ENCODE measurements at places on chromosomes 11 and 22.

DNA sequence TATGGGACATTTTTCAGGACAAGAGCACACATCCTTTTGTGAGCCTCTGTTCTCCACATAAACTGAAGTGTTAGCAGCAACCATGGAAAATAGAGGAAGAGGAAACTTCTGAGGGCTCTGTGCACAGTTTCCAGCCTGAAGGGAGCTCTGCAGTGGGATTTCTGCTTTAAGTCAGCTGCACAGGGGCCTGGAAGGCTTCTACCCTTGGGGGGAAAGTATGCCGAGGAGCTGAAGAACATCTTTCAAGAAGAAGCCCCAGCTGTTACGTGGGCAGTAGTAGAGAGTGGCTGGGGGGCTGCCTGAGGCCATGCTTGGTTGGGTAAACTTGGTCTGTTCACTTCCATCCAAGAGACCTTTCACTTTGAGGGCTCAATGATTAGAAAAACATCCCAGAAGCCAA lies 82.7 kb upstream of the EED start:
- DNase-seq = no peak

GRCh38 chr22:20638507-20638870 lies 131.1 kb downstream of the MED15 start:
- no peak for DNase-seq

DNA sequence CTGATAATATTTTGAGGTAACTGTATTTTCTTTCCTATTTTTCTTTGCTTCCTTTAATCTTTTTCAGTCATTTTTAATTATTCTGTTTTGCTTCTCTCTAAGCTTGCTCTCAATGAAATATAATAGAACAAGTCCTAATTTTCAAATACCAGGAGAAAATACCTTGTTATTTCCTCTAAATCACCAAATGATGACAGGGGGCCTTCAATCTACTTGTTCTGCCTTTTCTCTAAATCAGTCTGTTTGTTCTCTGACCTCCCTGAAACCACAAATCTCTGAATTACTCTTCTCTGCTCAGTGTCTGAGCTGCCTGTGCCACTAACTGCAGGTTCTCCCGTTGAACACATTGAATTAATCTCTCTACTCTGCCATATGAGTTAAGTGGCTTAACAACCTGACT lies 286.2 kb downstream of the C11orf87 start:
- DNase-seq = no peak

GRCh38 chr11:267491-267994 lies 10.7 kb upstream of the NLRP6 start:
- peak; percentile 84 for DNase-seq

- DNase-seq = no peak
These were observed 238.2 kb downstream of the FAT3 start for GRCh38 chr11:92462821-92463220.

GRCh38 chr11:6371825-6372224 lies 18.4 kb upstream of the SMPD1 start:
- DNase-seq = no peak

GRCh38 chr11:45280449-45280848 lies 5.7 kb downstream of the SYT13 start:
- DNase-seq = no peak

DNA sequence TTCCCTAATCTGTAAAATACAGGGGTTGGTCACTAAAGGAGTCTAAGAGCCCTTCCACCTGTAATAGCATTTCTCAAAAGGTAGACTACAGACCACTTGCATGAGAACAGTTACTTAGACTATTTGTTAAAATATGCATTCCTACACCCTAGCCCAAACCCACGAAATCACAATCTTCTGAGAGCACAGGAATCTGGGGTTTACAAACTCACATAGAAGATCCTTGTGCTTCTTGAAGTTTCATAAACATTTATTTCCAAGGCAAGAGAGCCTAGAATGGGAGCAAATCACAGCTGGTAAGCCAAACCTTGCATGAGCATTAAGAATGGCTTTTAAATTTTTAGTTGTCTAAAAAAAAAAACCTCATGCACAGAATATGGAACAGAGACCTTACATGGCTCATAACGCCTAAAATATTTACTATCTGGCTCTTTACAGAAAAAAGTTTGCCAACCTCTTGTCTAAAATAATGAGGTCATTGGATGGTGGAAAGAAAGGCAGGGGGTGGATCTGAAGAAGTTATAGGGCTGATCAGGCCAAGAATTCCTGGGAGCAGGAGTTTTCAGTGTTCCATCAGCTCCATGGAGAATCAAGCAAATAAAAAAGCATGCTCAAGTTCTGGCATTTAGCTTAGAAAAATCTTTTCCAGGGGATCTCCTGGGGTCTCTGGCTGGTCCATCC lies 133.4 kb downstream of the CCDC34 start:
- DNase-seq = no peak

- DNase-seq = no peak
These were observed 236.8 kb downstream of the CASP12 start for GRCh38 chr11:104661471-104661870.

DNA sequence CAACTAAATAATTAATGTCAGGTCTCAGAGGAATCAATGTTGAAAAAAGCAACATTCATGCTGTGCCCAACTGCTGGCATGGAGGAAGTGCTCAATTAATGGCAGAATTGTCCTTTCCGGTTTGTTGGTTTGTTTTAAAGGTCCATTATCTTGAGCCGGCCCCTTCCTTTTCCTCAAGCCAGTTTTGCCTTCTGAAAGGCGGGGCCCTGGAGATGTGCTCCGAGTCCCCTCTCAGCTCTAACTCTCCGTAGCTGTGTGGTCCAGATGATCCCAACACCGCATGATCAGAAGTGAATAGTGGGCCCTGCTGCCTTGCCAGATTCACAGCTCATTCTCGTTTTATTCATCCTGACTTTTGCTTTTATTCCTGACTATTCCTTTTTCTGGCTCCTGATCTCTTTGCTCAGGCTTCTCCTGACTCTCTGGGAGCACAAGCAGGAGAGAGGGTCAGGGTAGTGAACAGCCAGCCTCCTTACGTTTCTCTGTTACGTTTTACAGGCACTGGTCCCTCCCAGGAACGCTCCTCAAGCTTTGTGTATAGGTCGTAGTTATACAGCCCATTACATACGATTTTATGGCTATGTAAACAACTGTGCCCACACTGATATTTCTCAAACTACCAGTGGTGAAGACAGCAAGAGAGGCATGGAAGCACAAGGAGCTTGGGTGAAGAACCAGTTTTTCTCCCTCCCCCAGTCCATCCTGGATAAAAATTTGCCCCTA lies 265.9 kb downstream of the LARGE1 start:
- DNase-seq = no peak

- peak; percentile 82 for DNase-seq
These were observed 21.7 kb downstream of the GRAMD4 start for GRCh38 chr22:46641811-46642266.

DNA sequence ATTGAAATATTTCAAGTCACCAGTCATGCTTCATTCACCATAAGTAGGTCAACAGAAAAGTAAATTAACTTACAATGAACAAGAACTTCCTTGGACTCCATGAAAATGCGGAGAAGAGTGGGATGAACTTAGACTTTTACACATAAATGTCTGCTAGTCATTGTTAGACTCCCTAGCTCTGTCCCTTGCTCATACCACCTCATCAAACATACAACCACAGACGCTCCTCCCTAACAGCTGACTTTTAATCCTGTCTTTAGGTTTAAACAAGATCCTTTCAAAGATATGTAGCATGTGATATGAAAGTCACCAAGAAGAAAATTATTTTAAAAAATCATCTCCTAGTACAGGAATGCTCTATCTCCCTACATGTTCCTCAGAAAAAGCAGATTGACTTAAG lies 248.1 kb downstream of the DLG2 start:
- no peak for DNase-seq

GRCh38 chr11:44464741-44465140 lies 100.7 kb upstream of the CD82 start:
- no peak for DNase-seq

GRCh38 chr11:927871-928270 lies 2.2 kb downstream of the AP2A2 start:
- no peak for DNase-seq

GRCh38 chr11:82899957-82900276 lies 313 bp downstream of the PRCP start:
- DNase-seq = no peak

- DNase-seq = peak; percentile 46
These were observed 14.1 kb upstream of the TMEM121B start for GRCh38 chr22:17135153-17135760.

DNA sequence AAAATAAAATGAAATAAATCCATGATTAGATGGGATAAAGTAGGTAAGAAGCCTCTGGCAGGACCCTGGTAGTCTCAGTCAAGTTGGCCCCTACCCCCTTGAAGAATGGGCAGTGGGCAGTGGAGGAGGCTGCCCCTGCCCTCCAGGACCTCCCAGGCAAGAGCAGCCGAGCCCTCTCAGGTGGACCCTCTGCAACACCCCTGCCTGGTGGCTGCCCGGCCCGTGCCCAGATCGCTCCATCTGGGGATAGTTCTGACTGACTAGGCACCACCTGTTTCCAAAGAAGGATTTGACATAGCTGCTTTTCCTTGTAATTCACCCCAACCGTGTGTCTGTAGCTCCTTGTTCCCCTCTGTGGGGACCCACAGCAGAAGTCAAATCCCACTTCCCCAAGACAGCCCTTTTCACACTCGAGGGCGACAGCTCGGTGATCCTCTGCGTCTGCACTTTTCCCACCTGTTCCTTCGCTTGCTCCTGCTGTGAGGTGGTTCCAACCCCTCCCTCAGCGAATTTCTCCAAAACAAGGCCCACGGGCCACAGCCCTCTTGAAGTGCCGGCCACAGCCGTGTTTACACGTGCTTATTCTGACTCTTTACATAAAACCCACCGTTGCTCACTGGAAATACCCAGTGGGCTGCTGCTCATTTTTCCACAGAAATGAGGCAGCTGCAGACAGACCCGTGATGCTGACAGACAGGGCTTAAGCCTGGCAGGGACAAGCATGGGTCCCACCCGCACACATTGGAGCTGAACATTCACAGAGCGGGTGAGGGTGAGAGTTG lies 5.5 kb upstream of the TMPRSS13 start:
- DNase-seq = peak; percentile 35

DNA sequence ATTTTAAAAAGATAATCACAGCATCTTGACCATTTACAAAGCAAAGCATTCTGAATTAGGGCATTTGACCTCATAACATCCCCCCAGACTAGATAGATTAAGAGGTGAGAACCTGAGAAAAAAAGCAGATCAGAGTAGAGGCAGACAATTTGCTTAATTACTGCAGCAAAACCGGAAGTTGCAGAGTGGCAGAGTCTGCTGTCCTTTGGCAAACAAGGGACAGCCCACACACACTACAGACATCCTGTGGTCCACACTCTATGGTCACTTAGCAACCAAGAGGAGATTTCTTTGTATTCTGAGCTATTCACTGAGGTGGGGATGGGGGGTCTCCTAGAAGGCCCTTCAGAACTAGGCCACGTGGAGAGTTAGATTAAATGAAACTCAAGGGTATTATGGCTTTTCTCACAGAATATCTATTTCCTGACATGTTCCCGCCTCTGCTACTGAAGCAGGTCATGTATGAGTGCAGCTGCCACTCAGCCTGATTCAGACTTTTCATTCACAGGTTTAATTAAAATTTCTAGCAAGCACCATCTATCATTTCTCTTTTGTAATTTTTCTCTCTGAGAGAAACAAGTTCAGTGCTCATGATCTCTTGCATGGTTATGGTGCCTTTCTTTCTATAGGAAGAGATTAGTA lies 48.5 kb downstream of the SVIP start:
- DNase-seq = no peak

GRCh38 chr22:43262990-43263644 lies 76.2 kb upstream of the TTLL12 start:
- DNase-seq = no peak

DNA sequence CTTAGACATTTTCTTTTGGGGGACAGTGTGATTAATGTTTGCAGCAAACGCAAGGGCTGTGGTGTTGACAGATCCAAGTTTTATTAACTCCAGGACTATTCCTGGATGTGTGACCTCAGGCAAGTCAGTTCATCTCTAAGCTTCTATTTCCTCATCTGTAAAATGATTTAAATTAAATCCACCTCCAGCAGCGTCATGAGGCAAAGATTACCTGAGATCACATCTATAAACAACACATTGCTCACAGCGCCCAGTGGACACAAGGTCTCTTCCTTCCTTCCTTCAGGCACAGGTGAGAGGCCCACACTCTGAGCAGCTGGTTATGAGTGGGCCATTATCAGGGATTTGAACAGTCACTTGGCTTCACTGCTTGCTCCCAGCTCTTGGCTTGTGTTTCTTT lies 111.2 kb upstream of the RASSF10 start:
- DNase-seq = no peak

GRCh38 chr11:69569306-69570200 lies 71.4 kb upstream of the CCND1 start:
- DNase-seq = no peak

DNA sequence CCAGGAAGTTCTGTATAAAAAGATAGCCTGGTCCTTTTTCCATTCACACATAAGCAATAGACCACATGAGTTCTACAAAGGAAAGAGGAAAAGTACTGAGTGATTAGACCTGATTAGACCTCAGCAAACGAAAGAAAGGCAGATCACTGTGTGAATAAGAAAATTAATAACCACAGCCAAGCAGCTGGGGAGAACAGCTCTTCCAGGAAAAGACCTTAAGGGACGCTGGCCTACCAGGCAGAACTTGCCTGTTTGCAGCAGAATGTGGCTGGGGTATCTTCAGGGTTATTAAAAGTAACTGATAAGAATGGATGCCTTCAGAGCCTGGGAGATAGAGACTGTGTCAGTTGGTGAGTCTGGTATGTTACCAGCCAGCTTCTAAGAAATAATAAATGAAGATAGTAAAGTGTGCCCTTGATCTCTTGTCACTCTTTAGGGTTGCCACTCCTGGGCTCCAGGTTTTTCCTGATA lies 172.9 kb downstream of the DBX1 start:
- no peak for DNase-seq

GRCh38 chr11:15613789-15614188 lies 499.1 kb downstream of the INSC start:
- DNase-seq = no peak

DNA sequence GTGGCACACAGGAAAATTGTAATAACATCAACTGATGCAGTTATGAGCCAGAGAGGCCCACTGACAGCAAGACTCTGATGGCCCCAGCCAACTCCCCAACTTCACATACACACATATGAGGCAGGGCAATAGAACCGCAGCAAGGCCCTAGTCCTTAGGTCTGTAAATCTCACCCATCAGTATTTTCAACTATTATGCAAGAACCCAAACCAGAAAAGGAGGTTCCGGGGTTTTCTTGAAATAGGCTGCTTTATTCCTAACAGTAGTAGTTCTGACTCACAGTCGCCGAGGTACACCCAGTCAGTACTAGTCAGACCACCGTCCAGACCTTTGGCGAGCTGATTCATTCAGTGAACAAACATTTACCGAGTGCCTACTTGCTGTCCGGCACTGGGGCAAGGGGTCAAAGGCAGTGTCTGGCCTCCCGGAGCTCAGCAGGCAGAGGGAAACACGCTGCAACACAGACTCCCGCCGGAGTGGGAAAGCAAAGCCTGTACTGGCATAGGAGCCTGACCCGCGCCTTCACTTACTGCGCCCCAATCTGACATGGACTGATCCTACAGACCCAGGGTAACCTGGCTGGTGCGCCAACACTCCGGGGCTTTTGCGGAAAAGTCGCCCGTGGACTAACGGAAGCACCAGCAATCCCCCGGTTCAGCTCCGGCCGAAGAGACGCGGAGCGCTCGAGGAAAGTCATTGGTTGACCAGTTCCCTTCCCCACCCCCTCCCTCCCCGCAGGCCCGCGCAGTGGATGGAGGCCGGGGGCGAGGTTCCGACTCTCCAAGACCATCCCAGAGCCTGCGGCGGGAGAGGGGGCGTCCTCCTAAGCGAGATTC lies 1.3 kb downstream of the PLEKHA7 start:
- peak; percentile 74 for DNase-seq

GRCh38 chr11:17934194-17934593 lies 78.7 kb downstream of the SERGEF start:
- DNase-seq = no peak
